ENCODE measurements at places on chromosomes 7 and 10. TPM values are rescaled to one million over a fixed set of nuclear protein-coding genes. Genes with fewer than 3 reads are reported as not detected.

SNX10 gene
- 47.2 TPM for total RNA-seq

- no peak overlapping the region for H3K4me3 ChIP-seq
- no peak for DNase-seq
- H3K27ac ChIP-seq, result no peak overlapping the region
- H3K4me1 ChIP-seq, result no peaks in the 10 kb centered on the region
- peaks cover 2% of the 10 kb centered on the region for H3K27me3 ChIP-seq
These were observed 238.2 kb downstream of the BUB3 start for GRCh38 chr10:123392182-123392963.

- peaks cover 2% of the 10 kb centered on the region for H3K27me3 ChIP-seq
- H3K27ac ChIP-seq, result no peak overlapping the region
These were observed 116.2 kb downstream of the SH3PXD2A start for GRCh38 chr10:103739039-103739764.

DNA sequence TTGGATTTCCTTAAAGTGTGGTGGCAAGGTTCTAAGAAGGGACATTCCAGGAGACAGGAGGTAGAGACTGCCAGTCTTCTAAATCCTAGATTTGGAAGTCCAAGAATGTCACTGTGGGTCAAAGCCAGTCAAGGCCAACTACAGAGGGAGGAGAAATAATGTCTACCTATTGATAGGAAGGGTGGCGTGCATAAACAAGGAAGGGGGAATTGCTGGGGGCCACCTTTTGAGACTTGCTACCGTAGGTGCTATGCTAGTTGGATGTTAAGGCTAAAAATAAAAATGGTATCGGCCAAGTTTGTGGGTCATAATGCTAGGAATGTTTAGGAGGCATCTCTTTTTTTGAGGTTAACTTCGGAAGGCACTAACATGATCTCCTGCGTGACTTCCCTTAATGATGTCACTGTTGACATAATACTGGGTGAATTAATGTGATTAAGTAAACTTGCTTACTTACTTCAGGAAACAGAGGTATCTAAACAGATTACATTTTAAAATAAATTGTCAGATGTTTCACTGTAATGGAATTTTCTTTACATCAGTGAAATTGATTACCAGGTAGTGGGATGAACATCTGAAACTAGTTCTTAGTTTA lies 4.8 kb downstream of the BTRC start:
- no peaks in the 10 kb centered on the region for H3K36me3 ChIP-seq
- no peak overlapping the region for H3K27ac ChIP-seq
- DNase-seq, result no peak

Measured in natural killer cell treated with Interleukin-12 subunit alpha and Interleukin-12 subunit beta and Interleukin-15 and Interleukin-18, amount 100 ng/mL, for 72 hours (primary cell).